Glutamatergic neuron (in vitro differentiated cells): ENCODE measurements at places on chromosomes 7 and 10.

DNA sequence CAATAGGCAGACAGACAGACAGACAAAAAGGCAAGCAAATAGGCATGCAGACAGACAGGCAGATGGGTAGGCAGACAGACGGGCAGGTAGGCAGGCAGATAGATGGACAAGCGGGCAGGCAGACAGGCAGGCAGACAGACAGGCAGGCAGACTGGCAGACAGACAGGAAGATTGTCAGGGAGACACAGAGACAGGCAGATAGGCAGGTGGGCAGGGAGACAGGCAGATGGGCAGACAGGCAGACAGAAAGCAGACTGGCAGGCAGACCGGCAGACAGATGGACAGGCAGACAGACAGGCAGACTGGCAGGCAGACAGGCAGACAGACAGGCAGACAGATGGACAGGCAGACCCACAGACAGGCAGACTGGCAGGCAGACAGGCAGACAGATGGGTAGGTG, 70.3 kb upstream of the MYL10 start:
- DNase-seq: no peak

DNA sequence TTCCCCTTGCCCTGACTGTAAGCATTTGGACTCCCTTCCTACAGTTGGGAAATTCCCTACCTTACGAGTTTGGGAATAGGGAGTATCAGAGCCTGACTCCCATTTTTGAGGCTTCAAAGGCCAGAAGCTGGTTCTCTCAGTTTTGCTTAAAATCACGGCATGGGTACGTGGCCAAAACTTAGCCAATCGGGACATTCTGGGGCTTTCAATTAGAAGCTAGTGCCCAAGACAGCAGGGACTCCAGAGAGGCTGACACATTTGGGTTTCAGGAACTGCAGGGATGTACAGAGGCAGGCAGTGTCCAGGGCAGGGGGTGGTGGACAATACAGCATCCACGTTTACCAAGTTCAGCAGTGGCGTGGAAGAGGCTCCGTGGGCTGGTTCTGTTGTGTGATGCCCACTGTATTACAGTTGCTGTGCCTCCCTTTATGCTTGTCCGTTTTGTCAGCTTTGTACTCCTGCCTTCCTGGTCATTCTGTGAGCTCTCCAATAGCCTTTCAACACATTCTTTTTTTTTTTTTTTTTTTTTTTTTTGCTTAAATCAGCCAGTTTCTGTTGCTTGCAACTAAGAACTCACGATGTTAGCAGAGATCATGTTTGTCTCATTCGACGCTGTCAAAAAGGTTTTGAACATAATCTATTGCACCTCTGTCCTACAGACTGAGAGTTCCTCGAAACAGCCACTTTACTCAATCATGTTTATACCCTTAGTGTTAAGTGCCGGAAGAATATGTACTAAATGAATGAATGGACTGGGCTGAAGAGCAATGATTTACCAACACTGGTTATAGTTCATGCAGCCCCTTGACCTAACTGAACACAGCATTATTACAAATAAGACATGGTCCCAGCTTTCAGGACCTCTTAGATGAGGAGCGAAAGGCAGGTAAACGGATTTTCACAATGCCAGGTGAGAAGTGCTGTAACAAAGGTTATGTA, 1.1 kb downstream of the GGCT start:
- DNase-seq: no peak

GRCh38 chr10:66828957-66829356, 96.9 kb upstream of the LRRTM3 start:
- no peak for DNase-seq

DNA sequence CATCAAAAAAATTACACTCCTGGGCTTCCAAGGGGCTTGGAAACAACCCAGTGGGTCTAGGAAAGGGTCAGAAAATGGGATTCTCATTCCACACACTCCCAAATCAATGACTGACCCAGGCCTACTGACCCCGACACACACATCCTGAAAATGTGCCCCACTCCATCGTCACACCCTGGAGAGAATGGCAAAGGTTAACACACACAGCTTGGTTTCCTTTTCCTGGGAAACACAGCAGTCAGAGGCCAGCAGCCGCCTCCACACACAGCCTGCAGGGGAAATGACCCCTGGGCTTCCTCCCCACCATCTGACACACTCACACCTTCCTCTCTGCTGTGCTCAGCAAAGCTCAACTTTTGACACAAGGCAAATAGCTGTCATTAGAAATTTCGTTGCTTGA, 42.9 kb downstream of the SH3PXD2A start:
- DNase-seq: no peak

DNA sequence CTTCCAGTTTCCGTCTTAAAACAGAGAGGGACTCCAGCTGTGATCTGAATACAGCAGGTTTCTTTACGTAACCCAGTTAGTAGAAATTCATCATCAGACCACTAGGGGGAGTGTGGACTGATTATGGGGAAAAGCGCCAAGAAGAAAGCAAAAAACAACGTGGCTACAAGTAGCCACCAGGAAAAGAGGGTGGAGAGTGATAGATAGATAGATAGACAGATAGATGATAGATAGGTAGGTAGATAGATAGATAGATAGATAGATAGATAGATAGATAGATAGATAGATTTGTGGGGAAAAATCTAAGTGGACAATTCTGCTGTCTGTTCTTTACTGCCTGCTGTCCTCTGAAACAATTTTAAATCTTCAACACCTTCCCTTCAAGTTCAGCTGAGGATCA, 12.7 kb upstream of the AKR1B10 start:
- DNase-seq: no peak

GRCh38 chr10:4944841-4945240, 18.4 kb upstream of the AKR1C1 start:
- no peak for DNase-seq

DNA sequence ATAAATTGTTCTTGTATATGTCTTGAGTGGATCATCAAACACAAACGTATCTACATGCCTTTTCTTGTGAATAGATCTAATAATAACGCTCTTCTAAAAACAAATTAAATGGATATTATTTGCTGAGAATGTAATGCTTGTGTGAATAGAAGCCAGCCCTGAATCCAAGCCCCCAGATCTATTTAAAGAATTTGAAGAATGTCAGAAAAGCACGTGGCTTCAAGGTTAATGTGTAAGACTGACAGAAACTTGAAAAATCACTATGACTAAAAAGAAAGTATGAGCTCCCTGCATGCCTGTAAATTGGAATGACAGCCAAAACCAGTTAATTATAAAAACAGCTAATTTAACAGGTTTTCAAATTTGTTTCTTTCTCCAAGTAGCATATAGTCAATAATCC, 43.2 kb upstream of the ATRNL1 start:
- DNase-seq: no peak

GRCh38 chr10:52216852-52217251, 97.2 kb upstream of the DKK1 start:
- DNase-seq: no peak

- DNase-seq: no peak
These were observed 1150.0 kb upstream of the POT1 start for GRCh38 chr7:126079581-126079980.

GRCh38 chr7:48691788-48692187, 232.6 kb upstream of the CDC14C start:
- no peak for DNase-seq

DNA sequence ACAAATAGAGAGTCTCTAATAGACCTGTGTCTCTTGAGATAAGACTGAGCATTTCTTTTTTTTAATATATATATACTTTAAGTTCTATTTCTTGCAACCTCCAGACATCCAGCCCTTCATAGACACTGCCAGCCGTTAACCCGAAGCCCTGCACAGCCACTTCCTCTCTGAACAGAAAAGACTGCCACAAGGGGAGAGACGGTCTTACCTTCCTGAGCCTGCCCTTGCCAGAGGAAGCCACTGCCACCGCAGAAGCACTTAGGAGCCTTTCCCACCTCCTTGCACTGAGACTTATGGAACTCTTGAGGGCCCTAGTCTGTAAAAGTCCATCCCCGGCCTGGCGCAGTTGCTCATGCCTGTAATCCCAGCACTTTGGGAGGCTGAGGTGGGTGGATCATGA, 31.8 kb upstream of the PRSS1 start:
- no peak for DNase-seq

DNA sequence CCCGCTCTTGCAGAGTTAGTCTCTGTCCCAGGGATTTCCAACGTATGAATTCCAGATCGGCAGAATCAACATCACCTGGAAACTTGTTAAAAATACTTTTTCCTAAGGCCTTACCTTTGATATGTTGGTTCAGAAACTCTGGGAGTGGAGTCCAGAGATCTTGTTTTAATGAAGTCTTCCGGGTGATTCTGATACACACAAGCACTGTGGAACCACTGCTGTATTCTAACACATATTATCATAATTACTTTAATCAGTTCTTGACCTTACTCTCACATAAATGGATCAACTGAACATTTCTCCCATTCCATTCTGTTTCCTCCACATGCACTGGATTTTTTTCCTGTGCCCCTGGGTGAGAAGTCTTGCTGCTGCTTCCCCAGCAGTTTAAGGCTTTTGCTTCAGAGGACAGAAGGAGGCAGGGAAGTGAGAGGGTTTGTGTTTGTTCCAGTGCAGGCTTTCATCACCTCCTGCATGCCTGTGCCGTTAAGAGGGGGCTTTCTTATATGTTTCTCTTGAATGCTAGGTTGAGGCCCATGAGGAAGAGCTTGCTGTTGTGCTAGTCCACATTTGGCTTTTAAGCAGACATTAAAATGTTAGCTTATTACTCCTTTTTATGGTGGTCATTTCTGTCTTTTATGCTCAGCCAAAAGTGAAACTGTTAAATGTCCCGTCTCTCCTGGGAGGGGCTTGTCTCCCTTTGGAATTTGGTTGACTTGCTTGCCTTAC, 32.4 kb downstream of the CCSER2 start:
- DNase-seq: no peak

DNA sequence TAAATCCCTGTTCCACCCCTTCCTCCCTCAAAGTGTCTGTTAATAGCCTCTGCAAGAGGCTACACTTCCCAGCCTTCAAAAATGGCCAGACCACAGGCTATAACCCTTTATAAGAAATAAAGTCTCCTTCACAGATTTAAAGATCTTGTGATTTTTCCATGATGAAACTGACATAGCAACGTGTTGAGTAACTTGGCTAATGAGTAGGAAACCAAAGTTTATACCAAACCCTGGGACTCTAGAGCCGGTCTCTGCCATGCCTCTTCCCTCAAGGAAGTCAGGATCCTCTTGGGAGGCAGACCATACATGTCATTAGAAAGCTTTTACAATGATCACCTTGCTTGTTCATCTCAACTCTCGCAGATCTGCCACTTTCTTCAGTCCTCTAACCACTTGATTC, 44.4 kb downstream of the GRM8 start:
- DNase-seq: no peak

- no peak for DNase-seq
These were observed 24.5 kb upstream of the ZNF488 start for GRCh38 chr10:47408606-47409005.

DNA sequence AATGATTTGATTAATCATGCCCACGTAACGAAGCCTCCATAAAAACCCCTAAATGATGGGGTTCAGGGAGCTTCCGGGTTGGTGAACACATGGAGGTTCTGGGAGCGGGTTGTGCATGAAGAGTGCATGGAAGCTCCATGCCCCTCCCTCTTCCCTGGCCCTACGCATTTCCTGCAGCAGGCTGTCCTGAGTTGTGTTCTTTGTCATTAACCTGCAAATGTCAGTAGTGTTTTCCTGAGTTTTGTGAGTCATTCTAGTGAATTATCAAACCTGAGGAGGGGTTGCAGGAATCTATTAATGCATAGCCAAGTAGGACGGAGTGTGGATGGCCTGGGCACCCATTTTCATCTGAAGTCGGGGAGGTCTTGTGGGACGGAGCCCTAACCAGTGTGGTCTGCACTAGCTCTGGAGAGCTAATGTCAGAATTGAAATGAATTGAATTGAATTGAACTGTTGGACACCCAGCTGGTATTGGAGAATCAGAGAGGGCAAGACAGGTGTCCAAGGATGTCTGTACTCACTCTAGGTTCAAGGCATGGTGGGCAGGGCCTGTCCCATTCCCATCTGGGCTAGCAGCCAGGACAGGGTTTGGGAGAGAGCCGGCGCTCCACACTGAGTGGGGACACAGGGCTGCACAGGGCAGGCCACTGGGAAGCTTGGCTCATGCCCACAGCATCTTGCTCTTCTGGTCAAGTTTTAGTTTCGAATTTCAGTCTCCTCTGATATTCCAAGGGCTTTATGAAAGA, 22.3 kb upstream of the ARHGAP22 start:
- DNase-seq: no peak

DNA sequence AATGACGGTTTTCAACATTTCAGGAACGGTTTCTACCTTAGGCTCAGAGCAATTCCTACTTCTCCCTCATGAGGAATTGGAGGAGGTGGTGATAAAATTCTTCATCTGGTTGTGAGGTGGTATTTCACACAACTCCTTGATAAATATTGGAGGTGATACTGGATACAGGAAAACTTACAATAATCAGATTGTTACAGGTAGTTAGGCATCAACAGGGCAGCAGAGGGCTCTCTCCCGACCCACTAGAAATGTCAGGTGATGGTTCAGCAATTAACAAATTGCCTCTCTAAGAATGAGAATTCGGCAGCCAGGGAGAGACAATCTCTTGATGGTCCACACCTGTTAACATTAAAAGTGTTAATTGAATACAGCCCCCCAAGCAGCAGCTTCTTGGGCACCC, 22.6 kb downstream of the ZNF786 start:
- no peak for DNase-seq

- no peak for DNase-seq
These were observed 1290.3 kb upstream of the SORCS1 start for GRCh38 chr10:108454793-108455192.

- no peak for DNase-seq
These were observed 178.2 kb upstream of the ITGB1 start for GRCh38 chr10:33136271-33136670.
